Cardiac ventricle fibroblast (primary cell): ENCODE measurements at places on chromosomes 6 and 20. TPM values are rescaled to one million over a fixed set of nuclear protein-coding genes. Genes with fewer than 3 reads are reported as not detected.

FHL5 gene
- total RNA-seq, result 0.06 and 0.20 TPM in 2 replicates

NDUFAF4 gene
- 9.3 and 10.0 TPM in 2 replicates for total RNA-seq

SPTLC3 gene
- 11.0 and 13.9 TPM in 2 replicates for total RNA-seq

DEK gene
- 31.3 and 53.6 TPM in 2 replicates for total RNA-seq

STMND1 gene
- not detected in 2 replicates for total RNA-seq
